ENCODE measurements at places on chromosomes 2 and 18. TPM values are rescaled to one million over a fixed set of nuclear protein-coding genes. Genes with fewer than 3 reads are reported as not detected.

Gene SF3B6
- 102 TPM for total RNA-seq

DNA sequence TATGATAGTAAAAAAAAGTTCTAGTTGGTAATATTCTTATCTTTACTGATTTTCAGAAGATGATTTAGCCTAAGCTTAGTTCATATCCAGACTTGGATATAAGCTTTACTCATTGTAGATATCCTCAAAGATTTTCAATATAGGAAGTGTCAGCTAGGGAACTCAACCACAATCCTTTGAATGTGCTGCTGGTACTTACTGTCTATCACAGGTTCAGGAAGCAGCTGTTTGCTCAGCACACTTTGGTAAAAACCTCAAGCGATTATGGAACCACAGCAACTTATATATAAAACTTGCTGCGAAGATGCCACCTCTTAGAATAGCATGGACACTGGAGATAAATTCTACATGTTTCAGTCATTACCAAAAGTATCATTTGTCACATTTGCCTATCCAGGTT, 60.1 kb upstream of the TNFRSF11A start:
- no peak for DNase-seq

GRCh38 chr2:171516793-171517192, 5.5 kb upstream of the CYBRD1 start:
- DNase-seq = no peak

- DNase-seq = no peak
These were observed 25.9 kb downstream of the MALT1 start for GRCh38 chr18:58697146-58697545.

Gene TLX2
- total RNA-seq = 2.9 TPM

GRCh38 chr2:74504591-74504990, 2.9 kb downstream of the PCGF1 start:
- no peak for DNase-seq

Gene ATP6V1C2
- total RNA-seq = 0.93 TPM

DNA sequence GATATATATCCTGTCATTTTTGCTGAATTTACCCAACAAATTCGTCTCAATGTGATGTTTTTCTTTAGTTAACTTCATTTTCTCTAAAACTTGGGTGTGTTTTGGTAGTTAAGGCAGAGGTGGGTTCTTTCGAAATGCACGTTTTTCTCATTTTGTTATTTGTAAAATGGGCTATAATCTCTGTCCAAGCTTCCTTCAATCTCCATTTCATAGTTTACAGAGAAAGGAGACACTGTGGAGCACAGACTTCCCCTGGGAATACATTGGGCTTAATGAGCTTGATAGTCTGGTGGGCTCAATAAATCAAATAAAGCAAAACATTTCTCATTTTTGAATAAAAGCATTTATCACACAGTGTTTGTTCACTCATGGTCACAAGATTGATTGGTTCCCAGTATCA, 145.1 kb downstream of the AGPS start:
- no peak for DNase-seq

GRCh38 chr2:26555246-26556133, 77.6 kb upstream of the OTOF start:
- DNase-seq = no peak

All from type B pancreatic cell (in vitro differentiated cells).